ENCODE measurements at places on chromosomes 13 and 19. TPM values are rescaled to one million over a fixed set of nuclear protein-coding genes. Genes with fewer than 3 reads are reported as not detected.
A peak's percentile ranks its signal among the peaks of the same experiment; 100 is the strongest.

Gene CAMSAP3
- total RNA-seq, result 7.0 TPM

Gene UBE2L5
- total RNA-seq, result not detected

Gene CYP4F2
- total RNA-seq, result under 0.01 TPM

Gene IGLON5
- total RNA-seq, result not detected

Gene RNF113B
- not detected for total RNA-seq

Gene ZNF284
- total RNA-seq, result 2.3 TPM

Gene POU2F2
- total RNA-seq, result 0.26 TPM

Gene SLITRK1
- not detected for total RNA-seq

Gene KCNN4
- total RNA-seq, result 0.26 TPM

DNA sequence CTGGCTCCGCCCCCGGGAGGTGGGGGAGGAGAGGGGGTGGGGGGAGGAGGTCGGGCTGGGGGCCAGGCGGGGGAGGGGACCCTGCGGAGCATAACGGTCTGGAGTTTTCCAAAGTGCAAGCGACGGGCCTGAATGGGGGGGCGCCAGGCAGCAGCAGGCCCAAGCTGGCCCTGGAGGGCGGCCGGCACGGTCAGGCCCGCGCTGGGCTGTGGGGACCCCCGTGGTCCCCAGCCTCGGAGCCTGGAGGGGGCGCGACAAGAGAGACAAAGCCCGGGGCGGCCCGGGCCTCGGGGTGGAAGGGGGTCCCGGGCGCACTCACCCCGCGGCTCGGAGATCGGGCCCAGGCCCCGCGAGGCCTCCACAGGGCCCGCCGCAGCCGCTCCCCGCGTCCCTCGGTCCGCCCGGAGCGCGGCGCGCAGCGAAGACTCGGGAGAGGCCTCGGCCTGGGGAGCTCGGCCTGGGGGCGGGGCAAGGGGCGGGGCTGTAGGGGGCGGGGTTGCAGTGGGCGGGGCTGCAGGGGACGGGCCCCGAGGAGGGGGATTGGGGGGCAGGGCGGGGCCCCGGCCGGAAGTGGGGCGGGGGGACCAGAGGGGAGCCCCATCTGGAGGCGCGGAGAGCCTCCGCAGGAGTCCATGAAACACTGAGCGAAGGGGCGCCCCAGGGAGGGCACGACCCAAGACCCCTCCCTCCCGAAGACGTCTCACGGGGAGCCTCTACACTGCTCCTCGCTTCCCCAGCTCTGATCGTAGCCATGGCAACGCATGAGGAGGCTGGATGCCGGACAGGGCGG lies 47.6 kb downstream of the PTPRS start:
- peak; percentile 26 for DNase-seq

DNA sequence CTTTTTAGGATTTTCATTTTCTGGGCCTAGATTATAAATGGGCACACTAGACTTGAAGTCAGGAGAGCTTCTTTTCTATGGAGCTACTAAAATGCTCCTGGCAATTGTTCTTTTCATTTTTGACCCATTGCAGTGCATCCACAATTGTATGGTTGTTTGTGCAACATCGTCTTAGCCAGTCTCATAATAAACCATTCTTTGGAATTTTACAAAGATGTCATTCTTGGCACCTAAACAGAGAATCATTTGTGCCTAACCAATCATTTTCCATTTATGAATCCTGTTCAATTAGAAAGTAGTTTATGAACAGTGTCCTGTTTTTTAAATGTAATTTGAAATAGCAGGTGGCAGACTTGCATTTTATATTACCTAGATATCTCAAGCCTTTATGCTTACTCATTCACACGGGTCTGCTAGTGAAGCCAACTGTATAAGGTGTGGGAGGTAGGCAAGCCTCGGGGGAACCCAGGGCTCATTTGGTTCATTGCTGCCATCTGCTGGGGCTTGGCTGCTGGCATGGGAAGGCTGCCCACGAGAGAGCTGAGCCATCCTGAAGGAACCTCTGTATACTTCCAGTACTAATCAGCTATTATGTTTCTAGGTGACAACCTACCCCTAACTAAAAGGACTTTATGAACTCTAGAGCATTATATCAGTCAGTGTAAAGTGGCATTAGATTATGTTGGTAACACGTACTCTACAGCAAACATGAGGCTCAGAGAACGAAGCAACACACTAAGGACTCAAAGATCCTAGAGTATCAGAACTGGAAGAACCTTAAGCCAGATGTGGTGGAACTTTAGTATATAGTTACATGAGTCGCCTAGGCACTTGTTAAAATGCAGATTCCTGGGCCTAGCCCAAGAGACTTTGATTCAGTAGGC lies 60.0 kb downstream of the TPT1 start:
- DNase-seq, result peak; percentile 83

- DNase-seq, result peak; percentile 81
Measured at GRCh38 chr13:77207943-77208342, 119.0 kb downstream of the MYCBP2 start.

- DNase-seq, result no peak
Measured at GRCh38 chr19:28956961-28957360, 256.0 kb downstream of the UQCRFS1 start.

GRCh38 chr13:50682002-50682401 lies 161.5 kb downstream of the DLEU7 start:
- DNase-seq, result no peak

DNA sequence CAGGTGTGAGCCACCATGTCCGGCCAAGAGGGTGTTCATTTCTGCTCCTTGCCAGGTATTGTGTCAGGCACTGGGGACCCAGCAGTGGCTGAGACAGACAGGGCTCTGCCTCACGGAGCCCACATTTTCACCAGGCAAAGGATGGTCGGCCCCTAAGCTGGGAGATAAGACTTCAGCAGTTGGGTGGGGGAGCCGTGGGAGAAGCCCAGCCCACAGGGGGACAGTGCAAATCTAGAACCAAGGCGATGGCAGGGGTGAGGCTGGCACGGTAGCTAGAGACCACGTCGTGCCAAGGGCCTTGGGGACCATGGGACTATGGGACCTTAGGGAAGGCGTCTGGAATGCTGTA lies 8.3 kb downstream of the LSR start:
- DNase-seq, result no peak

- no peak for DNase-seq
Measured at GRCh38 chr19:33627962-33628839, 6.4 kb downstream of the CHST8 start.

DNA sequence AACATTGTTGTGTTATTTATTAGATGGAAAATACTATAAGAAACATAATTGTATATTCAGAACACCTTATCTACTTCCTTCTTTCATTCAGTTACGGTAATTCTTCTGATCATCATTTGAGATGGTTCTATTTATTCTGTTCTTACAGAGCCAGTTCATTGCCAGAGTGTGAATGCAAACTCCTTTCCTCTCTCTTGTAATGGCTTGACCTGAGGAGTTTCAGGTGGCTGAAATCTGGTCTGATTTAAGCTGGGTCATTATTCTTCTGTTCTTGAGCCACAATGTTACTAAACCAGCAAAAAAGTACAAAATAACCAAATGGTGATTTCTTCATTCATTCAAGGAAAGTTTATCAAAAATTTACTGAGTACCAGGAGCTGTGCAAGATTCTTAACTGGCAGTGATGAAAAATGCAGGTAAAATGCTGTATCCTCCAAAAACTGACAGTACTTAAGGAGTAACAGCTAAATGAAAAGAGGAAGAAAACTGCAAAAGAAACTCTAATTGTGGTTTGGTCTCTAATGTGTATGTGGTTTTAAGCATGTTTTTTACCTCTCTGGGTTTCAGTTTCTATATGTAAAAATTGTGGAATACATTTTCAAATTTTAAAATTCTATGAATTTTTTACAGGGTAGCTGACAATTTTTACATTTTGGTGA lies 182.4 kb upstream of the UFM1 start:
- no peak for DNase-seq

DNA sequence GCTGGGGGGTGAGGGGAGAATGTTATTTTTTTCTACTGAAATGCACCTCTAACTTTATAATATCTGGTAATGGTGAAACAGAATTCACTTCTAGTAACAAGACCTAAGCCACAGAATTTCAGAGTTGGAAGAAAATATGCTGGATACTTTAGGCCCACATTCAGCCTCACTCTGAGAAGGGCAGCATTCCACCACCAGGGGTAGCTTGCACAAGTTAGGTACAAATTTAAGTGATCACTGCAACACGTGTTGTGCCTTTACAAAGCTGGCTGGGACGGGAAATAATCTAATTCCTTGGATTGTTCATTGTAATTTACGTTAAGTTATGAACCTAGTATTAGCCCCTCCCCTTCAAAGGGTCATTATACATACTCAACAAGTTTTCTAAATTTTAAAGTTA lies 192.3 kb downstream of the RGCC start:
- no peak for DNase-seq

- DNase-seq, result no peak
Measured at GRCh38 chr13:28889086-28889732, 69.1 kb downstream of the MTUS2 start.

GRCh38 chr13:23739596-23739995 lies 149.6 kb downstream of the MIPEP start:
- peak; percentile 89 for DNase-seq

GRCh38 chr19:55080968-55081769 lies 5.5 kb downstream of the EPS8L1 start:
- peak; percentile 76 for DNase-seq

GRCh38 chr13:67273001-67273400 lies 42.9 kb upstream of the PCDH9 start:
- no peak for DNase-seq

DNA sequence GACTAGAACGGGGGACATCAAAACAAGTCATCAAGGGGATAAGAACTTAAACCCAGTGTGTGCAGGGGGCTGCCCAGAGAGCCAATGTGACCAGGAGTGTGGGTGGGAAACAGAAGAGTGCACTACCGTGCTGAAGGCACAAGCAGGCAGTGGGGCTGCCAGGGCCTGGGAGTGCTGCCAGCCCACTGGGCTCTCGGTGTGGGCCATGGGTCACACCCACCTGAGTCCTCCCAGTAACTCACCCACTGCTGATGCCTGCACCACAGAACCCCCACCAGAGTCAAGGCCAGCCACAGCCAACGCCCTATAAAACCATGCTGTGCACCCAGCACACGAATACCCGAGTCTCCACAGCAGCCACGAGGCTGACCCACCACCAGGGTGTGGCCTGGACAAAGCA lies 8.5 kb downstream of the MED26 start:
- DNase-seq, result no peak

DNA sequence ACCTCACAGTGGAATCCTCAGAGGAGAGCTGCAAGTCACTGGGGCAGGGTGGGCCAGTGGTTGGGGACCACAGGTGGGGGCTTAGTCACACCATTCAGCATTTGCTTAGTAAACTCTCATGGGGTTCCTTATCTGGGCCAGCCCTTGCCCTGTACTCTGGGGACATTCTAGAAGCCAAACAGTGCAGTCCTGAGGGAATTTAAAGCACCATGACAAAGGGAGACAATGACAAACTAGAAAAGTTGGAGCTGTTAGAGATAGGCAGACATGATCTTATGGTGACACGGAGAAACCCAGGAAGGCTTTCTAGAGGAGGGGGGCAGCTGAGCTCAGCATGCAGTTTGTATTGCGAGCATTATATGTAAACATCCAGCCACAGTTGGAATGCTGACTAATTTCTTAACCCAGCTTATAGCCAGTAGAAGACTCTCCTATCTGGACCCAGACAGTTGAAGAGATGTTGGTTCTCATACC lies 87.6 kb downstream of the ZNF429 start:
- DNase-seq, result no peak

GRCh38 chr13:98853771-98854221 lies 101.3 kb upstream of the SLC15A1 start:
- DNase-seq, result no peak

- no peak for DNase-seq
Measured at GRCh38 chr13:50539791-50540530, 303.5 kb downstream of the DLEU7 start.

DNA sequence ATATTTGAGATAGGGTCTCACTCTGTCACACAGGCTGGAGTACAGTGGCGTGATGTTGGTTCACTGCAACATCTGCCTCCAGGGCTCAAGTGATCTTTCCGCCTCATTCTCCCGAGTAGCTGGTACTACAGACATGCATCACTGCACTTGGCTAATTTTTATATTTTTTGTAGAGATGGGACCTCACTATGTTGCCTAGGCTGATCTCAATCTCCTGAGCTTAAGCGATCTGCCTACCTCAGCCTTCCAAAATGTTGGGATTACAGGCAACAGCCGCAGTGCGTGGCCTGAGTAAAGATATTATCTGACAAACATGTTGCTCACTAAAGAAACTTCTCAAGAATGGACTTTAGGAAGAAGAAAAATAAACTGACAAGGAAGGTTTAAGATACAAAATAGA lies 125.4 kb upstream of the ABCC4 start:
- no peak for DNase-seq

Measured in bronchial epithelial cell (primary cell).